A549 treated with Mapracorat at 1 μM for 4 hours (cell line): ENCODE measurements at places on chromosomes 1 and 21. TPM values are rescaled to one million over a fixed set of nuclear protein-coding genes. Genes with fewer than 3 reads are reported as not detected.

Gene THAP3
- total RNA-seq: 14.3 to 18.9 TPM (median 16.6 TPM) in 5 replicates

Gene TFF1
- 22.1 to 31.3 TPM (median 26.8 TPM) in 5 replicates for total RNA-seq

Gene GUCA2A
- total RNA-seq: not detected in 5 replicates

Gene IPO9
- 24.6 to 46.6 TPM (median 40.9 TPM) in 5 replicates for total RNA-seq

Gene ANGPTL3
- not detected in 5 replicates for total RNA-seq

Gene FMO2
- not detected in 5 replicates for total RNA-seq

Gene OR2M3
- not detected in 5 replicates for total RNA-seq

Gene LRRC53
- total RNA-seq: not detected in 5 replicates

Gene MYOCOS
- total RNA-seq: not detected in 5 replicates

Gene RAB7B
- total RNA-seq: 0.92 to 1.7 TPM (median 0.96 TPM) in 5 replicates

Gene IL10
- total RNA-seq: not detected in 5 replicates

Gene TNFSF4
- total RNA-seq: 0.04 to 0.06 TPM in 2 of 5 replicates, not detected in the others

Gene HMGCS2
- total RNA-seq: not detected in 5 replicates

Gene MROH7
- not detected in 5 replicates for total RNA-seq

Gene GREM2
- 0.05 to 0.16 TPM (median 0.13 TPM) in 5 replicates for total RNA-seq

Gene DPT
- not detected in 5 replicates for total RNA-seq

Gene S100A7
- total RNA-seq: not detected in 5 replicates

Gene PRAMEF12
- not detected in 5 replicates for total RNA-seq

Gene S100A11
- total RNA-seq: 1,798 to 1,960 TPM (median 1,929 TPM) in 5 replicates

Gene RCC1
- 67.2 to 83.0 TPM (median 75.8 TPM) in 5 replicates for total RNA-seq

Gene IGSF3
- 14.6 to 19.7 TPM (median 18.2 TPM) in 5 replicates for total RNA-seq

Gene GIPC2
- 0.03 to 0.07 TPM in 2 of 5 replicates, not detected in the others for total RNA-seq

Gene FAM177B
- not detected in 5 replicates for total RNA-seq

Gene VCAM1
- 0.04 to 0.09 TPM (median 0.08 TPM) in 4 of 5 replicates, not detected in the other for total RNA-seq

Gene CYP4X1
- total RNA-seq: 0.07 TPM in 1 of 5 replicates, not detected in the others

Gene TPTE
- total RNA-seq: not detected in 5 replicates

Gene FAM151A
- 0.16 to 0.32 TPM (median 0.17 TPM) in 5 replicates for total RNA-seq

Gene AGPAT3
- total RNA-seq: 16.4 to 26.5 TPM (median 24.6 TPM) in 5 replicates

Gene RBP7
- total RNA-seq: 4.7 to 7.7 TPM (median 6.5 TPM) in 5 replicates

Gene PAX7
- total RNA-seq: 0.57 to 1.1 TPM (median 0.74 TPM) in 5 replicates
